ENCODE measurements at places on chromosomes 11 and 22.

DNA sequence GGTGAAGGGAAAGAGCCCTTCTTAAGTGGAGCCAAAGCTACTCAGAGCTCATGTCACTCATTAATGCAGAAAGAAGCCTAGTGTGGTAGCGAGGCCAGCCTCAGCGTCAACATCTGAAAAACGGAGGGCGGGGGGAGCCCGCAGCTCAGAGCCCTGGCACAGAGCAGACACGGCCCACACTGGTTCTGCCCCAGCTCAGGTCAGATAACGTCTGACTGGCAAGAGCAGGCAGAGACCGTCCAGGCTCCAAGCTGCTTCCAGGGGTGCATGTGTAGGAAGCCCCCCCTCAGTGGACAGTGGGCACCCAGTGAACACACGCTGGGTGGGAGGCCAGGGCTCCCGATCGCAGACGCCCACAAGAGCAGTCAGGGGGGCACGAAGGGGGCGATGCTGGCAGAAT lies 100.8 kb downstream of the SHANK2 start:
- DNase-seq = no peak

- no peak for DNase-seq
These were observed 3.9 kb downstream of the JOSD1 start for GRCh38 chr22:38696606-38697424.

- DNase-seq = no peak
These were observed 7.9 kb downstream of the SLC35C1 start for GRCh38 chr11:45812581-45813548.

GRCh38 chr11:124919898-124920297 lies 848 bp downstream of the HEPN1 start:
- no peak for DNase-seq

DNA sequence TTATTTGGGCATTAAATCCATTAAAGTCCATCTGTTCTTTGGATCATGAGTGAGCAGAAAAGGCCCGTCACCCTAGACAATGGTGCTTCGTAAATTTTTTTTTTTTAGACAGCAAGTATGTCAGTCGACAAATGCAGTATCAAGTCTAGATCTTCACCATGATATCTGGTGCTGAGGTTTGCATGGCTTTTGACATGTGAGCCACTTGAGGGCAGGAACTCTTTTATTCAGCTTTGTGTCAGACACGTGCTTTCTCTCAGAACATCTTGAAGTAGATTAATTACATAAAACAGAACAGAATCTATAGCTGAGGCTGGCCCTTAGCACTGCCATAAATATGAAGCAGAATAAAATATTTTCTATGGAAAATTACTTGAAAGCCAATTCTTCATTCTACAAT lies 62.9 kb upstream of the CARD18 start:
- no peak for DNase-seq

GRCh38 chr11:7495882-7496551 lies 10.7 kb downstream of the OLFML1 start:
- DNase-seq = no peak

GRCh38 chr11:68890490-68891231 lies 13.0 kb downstream of the MRPL21 start:
- peak; percentile 89 for DNase-seq

GRCh38 chr11:66891851-66892660 lies 35.2 kb downstream of the LRFN4 start:
- DNase-seq = peak; percentile 9

GRCh38 chr11:8281266-8281665 lies 17.6 kb upstream of the LMO1 start:
- no peak for DNase-seq

DNA sequence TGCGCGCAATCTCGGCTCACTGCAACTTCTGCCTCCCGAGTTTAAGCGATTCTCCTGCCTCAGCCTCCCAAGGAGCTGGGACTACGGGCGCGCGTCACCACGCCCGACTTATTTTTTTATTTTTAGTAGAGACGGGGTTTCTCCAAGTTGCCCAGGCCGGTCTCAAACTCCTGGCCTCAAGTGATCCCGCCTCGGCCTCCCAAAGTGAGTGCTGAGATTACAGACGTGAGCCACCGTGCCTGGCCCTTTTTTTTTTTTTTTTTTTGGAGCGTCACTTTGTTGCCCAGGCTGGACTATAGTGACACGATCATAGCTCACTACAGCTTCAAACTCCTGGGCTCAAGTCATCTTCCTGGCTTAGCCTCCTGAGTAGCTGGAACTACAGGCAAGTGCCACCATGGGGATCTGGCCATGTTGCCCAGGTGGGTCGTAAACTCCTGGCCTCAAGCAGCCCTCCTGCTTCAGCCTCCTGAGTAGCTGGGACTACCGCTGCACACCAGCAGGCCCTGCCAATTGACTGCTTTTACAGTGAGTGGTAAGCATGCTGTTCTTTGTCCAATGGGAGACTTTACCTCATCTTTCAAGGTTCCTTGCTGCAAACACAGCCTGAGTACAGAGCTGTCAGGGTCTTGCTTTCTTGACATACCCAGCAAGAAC lies 600 bp upstream of the CENPM start:
- no peak for DNase-seq

DNA sequence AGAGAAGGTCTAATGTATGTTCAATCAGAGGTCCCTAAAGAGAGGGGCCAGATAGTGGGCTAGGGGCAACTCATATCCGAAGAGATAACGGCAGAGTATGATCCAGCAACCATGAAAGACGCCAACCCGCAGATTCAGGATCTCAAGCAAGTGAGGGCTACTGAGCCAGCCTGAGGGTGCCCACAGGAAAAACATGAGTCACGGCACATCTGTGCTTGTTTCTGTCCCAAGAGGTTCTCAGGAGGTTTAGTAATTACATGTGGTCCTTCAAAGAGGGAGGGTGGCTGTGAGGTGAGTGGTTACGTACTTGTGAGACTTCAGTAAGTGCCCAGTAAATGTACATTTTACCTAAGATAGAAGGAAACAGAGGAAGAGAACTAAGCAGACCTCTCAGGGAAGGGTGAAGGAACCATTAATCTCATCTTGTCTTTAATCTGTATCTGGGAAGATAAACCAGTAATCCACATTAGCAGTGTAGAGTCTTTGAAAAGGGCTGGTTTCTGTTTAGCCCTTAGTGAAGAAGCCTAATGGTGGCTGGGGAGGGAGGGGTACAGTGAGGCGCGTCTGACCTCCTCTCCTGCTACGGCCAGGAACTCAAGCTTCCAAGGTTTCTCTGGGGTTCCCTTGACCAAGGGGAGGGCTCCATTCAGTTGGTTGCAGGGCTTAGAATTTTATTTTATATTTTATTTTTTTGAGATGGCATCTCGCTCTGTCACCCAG lies 10.2 kb downstream of the SIRT3 start:
- DNase-seq = no peak

DNA sequence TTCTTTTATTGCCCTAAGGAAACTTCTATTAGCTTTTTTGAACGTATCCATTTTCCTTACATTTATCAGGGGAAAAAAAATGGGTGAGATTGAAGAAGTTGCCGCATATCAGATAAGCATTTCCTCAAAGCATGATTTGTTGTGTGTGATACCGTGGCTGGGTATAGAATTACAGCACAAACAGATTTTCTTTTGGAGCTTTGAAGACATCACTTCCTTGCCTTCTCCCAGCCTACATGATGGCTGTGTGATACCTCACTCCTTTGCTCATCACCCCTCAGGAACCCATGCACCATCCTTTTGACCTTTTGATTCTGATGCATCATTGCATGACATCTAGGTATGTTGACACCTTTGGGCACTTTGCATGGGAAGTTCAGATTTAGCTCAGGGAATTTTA lies 1155.3 kb downstream of the BRD1 start:
- no peak for DNase-seq

- DNase-seq = peak; percentile 31
These were observed 236.9 kb downstream of the CADM1 start for GRCh38 chr11:115267238-115267781.

- DNase-seq = no peak
These were observed 1291.0 kb upstream of the CNTN5 start for GRCh38 chr11:97729546-97730272.

DNA sequence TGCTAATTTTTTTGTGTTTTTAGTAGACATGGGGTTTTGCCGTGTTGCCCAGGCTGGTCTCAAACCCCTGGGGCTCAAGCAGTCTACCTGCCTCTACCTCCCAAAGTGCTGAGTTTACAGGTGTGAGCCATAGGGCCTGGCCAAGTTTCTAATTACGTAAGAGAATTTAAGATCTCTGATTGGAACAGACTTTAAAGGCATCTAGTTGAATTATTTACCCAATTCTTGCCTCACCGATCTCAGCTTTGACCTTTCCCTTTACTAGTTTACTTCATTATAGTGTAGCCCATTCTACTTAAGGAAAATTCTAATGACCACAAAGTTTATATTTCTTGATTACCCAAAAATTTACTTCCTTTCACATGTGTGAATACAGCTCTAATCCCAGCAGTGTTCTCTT lies 81.6 kb downstream of the YAP1 start:
- no peak for DNase-seq

DNA sequence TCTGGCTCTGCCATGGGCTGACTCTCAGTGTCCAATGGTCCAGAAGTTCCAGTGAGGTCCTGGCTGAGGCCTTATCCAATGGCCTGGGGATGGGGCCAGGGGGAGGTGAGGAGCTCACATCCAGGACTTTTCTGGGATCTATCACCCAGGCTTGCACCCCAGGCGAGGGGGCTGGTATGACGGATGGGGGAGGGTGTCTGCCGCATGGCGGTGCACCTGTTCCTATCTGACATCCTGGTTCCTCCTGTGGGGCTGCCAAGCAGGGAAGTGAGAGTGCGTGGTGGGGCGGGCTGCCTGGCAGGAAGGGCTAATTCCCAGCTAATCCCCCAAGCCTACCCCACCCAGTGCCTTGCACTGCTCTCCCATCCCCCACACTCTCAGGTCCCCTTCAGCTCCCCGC lies 102.1 kb downstream of the NECTIN1 start:
- peak; percentile 70 for DNase-seq

DNA sequence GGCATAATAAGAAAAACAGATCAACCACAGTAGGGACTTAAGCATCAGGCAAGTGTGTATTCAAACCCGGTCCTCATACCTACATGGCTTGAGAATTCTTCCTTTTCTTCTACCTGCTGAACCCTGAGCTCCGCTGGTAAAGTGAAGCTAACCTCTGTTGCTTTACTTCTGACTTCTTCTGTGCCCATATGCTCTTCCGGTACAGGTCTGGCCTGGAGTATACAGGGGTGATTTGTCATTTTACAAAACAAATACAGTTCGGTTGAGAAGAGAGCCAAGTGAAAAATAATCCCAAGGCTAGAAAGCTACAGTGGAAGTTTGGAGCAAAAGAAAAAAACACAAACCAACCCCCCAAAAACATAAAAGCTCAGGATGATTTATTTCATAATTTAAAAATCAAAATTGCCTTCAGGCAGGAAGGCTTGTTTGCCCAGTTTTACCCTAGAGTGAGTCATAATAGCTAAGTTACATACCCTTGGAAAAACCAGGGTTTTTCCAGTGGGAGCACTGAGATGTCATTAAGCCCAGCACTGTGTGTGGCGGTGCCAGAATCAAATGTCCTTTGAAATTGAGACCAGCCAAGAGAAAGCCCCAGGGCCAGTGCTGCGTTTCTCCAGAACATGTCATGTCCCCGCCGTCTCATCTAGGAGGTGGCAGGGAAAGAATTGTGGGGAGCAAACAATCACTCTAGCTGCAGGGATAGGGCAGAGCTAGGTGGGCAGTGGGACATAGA lies 305.5 kb upstream of the ISX start:
- no peak for DNase-seq

- no peak for DNase-seq
These were observed 59.4 kb upstream of the NNMT start for GRCh38 chr11:114236829-114237228.

DNA sequence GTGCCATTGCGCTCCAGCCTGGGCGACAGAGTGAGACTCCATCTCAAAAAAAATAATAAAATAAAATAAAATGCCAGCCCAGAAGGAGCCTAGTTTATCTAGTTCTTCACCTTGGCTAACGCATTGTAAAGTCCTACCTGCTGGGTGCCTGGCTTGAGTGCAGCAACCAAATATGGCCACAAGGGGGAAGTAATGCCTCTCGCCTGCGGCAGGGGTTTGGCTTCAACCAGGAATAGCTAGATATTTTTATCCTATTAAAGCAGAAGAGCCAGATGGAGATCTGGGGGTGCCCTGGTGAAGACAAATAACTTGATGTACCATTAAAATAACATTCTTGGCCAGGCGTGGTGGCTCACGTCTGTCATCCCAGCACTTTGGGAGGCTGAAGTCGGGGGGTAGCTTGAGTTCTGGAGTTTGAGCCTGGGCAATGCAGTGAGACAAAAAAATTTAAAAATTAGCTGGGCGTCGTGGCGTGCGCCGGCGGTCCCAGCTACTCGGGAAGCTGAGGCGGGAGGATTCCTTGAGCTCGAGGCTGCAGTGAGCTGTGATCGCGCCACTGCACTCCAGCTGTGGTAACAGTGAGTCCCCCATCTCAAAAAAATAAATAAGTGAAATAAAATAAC lies 20.6 kb upstream of the PLEKHB1 start:
- peak; percentile 70 for DNase-seq

DNA sequence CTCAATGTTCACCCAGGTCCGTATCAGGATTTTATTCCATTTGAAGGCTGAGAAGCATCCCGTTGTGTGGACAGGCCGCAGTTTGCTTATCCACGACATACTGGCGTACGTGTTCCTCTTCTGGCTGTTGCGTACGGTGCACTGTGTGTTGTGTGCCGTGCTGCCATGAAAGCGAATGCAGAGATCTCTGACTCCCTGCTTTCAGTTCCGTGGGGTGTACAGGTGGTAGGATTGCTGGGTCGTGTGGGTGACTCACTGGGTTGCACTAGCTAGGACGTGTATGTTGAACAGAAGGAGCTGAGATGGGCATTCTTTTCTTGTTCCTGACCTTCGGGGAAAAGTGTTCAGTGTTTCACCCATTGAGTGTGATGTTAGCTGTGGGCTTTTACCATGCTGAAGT lies 10.3 kb downstream of the SELENOO start:
- DNase-seq = peak; percentile 16

DNA sequence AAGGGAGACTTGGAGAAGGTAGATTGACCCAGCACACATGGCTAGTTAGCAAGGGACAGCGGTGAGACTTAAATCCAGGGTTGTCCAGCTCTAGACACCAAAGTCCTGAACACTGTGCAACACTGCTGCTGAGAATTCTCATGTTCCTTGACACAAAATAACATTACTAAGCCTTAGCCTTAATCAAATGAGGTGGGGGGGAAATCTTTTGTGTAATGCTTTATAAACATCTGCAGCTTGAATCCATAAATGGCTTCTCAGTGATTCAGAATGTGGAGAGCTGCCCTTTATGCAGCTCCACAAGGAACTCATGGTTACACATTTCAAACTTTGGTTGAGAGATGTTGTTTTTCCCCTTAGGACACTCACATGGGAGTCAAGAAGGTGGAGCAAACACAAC lies 80.0 kb downstream of the CD44 start:
- no peak for DNase-seq

Data from left hindlimb (tissue), 1 donor.